Stimulated activated CD4-positive, alpha-beta T cell treated with anti-CD3 and anti-CD28 coated beads, Interleukin-1b, Interleukin-23, amount 100 ng/mL, for 1 hour (primary cell): ENCODE measurements at places on chromosomes 6 and 20.

GRCh38 chr6:37488476-37488875 is 11.2 kb downstream of the CCDC167 start:
- DNase-seq = no peak

- no peak for DNase-seq
Observed at GRCh38 chr20:37776049-37776448, 82.2 kb downstream of the CTNNBL1 start.

DNA sequence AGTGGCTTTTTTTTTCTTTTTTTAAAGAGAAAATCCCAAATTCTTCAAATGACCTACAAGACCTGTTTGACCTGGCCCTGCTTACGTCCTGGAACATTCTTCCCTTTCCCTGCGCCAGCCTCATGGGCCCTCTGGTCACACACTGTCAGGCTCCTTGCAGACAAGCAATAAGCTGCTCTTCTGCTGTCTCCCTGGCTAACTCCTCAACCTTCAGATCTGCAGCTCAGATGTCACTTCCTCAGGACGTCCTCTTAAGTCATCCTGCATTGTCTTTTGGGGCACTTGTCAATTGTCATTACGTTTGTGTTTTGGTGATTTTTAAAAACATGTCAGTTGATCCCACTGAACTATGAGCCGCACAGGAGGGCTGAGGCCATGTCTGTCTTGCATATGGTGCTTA is 28.9 kb upstream of the SLC35D3 start:
- DNase-seq = no peak

- no peak for DNase-seq
Observed at GRCh38 chr6:53446151-53446550, 97.4 kb upstream of the ELOVL5 start.

DNA sequence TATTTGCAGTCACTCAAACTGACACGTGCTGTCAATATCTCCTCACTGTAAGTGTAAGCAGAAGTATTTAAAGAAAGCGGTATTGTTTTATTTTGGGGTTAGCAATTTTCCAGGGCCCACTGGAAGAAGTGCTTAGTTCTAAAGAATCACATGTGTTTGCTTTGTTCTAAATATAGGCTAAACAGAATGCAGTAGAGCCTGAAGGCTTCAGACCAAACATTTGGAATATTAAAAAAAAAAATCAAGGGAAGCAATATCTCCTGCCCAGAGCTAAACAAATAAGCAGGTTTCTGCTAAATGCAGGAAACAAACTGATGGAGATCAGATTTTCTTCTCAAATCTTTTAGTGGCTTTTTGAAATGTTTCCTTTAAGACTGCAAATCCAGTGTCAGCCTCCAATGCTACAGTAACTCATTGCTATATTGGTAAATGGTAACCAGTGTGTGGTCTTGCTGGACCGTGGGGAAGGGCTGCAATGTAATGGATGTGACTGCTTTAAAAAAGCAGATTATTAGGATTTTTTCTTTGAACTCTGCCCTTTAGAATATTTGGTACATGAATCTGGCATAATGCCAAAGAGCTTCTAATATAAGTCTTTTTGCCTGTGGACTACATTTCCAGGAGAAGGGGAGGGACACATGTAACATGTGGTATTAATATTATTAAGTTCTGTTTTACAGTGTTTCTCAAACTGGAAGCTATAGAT is 317.1 kb upstream of the FERMT1 start:
- no peak for DNase-seq

DNA sequence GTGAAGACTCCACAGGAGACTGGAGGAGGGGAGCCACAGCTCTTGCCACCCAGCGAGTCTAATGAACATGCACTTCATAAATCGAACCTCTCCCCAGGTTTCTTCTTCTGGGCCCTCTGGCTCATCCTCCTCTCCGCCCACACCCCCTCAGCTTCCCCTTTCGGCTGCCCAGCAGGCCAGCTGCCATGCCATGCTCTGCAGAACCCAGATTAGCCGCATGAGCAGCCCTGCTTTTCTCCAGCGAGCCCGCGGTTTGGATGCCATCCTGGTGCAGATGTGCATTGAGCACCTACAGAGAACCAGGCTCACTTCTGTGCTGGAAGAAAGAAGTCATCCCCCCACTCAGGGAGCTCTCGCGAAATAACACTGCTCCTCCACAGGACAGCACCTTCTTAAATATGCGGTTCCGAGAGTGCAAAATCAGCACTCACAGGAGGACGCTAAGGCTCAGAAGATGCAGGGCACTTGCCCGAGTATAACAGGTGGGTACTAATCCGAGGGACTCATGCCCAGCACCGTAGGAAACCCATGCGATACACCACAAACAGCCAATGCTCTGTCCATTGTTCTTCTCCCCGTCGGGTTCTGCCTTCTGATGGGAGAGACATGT is 143.0 kb upstream of the THBS2 start:
- DNase-seq = no peak

- DNase-seq = no peak
Observed at GRCh38 chr6:44867571-44868334, 460.4 kb upstream of the RUNX2 start.

DNA sequence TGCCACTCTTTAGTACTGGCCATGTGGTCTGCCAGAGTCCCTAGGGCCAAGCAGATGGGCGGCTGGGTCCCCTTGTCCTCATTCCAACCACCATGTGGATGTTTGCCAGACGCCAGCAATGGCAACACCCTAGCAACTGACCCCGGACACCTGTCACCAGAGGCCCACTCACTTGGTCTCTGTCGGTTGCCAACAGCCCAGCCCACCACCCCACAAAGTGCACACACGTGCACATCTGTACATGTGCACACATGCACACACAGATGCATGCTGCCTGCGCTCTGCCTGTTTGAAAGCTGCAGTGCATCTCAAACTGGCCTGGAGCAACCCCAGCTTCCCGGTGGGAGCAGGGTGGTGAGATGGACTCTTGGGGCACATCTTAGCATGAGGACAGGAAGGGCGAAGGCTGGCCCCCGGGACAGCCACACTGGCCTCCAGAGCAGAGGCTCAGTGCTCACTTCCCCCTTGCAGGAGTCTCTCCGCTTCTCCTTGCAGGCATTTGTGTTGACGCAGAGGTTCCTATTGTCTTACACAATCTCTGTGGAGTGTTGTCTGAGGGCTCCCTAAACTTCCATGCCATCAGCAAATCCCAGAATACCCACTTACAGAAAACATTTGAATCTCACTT is 54.0 kb downstream of the PSMG4 start:
- DNase-seq = no peak

DNA sequence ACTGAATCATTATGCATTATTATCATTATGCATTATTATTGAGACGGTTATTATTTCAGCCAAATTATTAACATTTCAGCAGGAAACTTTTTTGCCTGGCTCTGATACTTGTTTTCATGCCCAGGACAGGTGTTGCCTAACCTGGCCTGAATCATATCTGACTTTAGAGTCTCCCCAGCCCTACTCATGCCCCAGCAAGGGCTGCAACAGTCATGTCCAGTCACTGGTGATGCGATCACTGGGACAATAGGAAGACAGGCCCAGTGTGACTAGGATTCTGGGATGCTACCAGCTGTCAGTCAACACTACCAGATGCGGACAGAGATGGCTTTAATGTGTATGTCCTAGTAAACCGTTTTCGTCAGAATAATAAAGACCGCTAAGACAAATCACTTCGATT is 285.0 kb downstream of the KHDC1L start:
- DNase-seq = no peak

DNA sequence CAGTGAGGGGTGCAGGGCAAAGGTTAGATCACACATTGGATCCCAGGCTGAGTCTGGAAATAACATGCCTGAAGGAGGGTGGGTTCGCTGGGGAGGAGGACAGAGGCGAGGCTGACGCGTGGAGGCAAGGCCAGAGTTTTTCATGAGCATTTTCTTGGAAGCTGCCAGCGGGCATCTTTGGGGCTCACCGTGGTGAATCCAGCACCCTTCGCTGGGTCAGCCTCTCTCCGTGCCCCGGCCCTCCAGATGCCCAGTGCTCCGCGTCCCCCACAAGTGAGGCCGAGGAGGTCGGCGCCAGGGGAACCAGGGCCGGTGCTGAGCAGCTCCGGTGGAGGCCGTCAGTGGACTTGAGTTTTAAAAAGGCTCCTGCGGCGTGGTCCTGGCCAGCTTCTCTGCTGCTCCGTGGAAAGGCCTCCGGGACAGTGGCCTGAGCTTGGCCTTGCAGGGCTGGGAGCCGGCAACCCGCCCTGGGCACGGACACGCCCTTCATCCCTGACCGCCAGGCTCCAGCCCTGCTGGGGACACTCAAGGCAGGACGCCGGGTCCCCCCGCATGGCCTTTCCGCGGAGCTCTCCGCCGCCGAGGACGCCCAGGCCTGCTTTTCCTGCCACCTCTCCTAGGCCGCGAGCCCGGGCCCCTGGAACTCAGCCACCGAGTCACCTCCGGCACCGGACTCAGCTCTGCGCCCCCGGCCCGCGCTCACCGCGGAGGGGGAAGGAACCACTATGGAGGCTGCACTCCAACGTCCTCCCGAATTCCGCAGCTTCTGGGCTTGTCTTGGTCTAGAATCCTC is 114.3 kb downstream of the THBS2 start:
- DNase-seq = no peak
